Upper lobe of right lung (tissue), 1 donor: ENCODE measurements at places on chromosomes 2 and 18.

- DNase-seq, result no peak
Observed at GRCh38 chr2:164314148-164314547, 307.1 kb downstream of the GRB14 start.

- DNase-seq, result no peak
Observed at GRCh38 chr18:66760559-66760958, 156.7 kb upstream of the CDH19 start.

DNA sequence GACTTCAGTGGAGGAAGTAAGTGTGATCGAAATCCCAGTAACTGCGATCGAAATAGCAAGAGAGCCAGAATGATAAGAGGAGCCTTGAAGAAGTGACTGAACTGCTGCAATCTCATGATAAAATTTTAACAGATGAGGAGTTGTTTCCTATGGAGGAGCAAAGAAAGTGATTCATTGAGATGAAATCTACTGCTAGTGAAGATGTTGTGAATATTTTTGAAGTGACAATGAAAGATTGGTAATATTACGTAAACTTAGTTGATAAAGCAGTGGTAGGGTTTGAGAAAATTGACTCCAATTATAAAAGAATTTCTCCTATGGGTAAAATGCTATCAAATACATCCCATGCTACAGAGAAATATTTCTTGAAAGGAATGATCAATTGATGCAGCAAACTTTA lies 780.6 kb downstream of the MBD2 start:
- no peak for DNase-seq

DNA sequence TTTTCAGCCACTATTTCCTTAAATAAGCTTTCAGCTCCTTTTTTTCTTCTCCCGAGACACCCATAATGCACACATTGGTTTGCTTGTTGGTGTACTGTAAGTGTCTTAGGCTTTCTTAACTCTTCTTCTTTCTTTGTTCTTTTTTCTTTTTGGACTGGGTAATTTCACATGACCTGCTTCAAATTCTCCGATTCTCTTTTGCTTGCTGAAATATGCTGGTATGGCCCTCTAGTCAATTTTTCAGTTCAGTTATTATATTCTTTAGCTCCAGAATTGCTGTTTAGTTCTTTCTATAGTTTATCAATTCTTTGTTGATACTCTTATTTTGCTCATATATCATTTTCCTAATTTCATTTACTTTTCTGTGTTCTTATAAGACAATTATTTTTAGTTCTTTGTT lies 15.3 kb downstream of the FASTKD2 start:
- DNase-seq, result no peak

DNA sequence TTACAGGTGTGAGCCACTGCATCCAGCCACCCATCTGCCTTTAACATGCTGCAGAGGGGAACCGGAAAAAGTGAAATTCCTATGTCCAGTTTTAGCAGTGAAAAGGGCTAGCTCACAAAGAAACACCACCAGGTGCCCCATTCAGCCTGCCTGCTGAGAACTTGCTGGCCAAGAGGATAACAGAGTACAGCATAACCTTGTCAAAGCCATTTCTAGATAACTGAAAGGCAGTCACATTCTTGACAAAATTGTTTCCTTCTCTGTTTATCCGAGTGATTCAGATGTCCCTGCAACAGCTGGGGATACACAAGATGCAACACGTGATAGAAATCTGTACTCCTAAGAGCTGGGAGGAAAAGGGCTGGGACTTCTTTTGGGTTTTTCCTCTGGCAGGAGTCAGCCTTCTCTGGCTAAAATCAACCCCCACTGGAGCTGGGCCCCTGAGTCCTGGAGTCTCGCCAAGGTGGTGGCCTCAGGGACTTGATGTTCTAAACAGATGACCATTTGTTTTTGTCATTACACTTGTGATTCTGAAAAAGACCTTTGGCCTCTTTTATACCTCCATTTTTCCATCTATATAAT lies 505.4 kb downstream of the BCL11A start:
- no peak for DNase-seq

DNA sequence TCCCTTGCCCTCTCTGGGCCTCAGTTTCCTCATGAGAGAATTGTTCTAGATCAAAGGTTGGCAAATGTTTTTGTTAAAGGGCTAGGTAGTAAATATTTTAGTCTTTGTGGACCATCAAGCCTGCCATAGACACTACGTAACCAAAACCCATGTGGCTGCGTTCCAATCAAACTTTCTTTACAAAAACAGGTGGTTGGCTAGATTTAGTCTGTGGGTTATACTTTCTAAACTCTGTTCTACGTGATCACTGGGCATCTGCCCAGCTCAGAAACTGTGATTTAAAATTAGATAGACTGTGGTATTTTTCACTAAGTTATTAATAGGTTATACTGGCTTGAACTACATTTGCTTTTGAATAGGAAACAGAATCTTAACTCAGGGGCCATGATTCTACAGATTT lies 149.8 kb upstream of the DCC start:
- DNase-seq, result no peak

GRCh38 chr18:8299054-8299980 lies 309.9 kb upstream of the RAB12 start:
- no peak for DNase-seq

- DNase-seq, result no peak
Observed at GRCh38 chr2:41920181-41920580, 127.6 kb upstream of the PKDCC start.

GRCh38 chr2:171836146-171836910 lies 57.7 kb downstream of the SLC25A12 start:
- no peak for DNase-seq

DNA sequence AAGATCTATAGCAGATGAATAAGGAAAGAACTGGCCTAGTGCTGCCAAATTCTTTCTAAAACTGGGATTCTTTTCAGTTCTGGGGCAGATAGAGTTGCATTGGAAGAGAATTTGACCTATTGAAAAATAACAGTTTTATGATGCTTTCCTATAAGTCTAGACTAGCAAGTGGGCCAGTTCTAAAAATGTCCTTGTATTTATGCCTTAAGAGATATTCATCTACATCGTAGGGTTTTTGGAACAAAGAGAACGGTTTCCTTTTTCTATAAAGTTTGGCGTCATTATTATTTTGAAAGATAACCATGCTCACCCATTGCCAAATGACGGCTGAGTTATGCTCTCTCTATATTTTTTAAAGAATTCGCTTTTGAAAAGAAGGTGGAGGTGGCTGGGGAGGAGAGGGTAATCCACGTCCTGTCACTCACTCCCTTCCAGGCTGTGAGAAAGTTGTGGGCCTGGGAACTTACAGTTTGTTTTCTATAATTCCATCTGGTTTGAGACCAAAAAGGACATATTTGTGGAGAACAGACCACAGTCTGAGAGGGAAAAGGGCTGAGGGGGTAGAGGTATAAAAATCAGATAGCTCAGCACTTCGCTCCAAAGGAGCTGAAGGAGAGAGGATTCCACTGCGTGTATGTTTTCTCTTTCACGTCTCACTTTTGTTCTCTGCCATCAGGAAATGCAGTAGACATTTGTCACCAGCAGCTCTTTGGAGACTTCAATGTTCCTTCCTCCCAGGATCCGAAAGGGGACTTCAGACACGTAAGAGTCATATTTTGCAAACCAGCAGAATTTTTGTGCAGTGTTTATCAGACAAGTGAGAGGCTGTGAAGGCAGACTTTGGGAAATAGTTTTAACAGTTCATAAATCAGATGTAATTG lies 281.9 kb upstream of the FN1 start:
- no peak for DNase-seq

DNA sequence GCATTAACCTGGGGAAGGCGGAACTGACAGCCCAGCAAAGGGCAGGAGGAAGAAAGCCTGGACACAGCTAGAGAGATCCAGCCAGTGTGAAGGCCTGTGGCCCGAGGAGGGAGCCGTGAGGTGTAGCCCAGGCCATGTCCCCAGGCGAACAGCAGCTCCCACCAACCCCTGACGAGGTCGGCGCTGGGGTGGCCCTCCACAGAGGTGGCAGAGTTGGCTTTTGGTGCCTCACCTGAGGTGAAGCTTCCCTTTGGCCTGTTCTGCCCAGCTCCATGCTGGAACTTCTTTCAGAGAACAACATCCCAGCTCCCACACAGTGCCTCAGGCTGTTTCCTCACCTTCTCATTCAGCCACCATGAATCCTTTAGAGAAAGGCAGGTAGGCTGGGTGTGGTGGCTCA lies 13.3 kb downstream of the TMEM177 start:
- DNase-seq, result no peak

- no peak for DNase-seq
Observed at GRCh38 chr2:54206596-54206995, 49.4 kb downstream of the TSPYL6 start.

DNA sequence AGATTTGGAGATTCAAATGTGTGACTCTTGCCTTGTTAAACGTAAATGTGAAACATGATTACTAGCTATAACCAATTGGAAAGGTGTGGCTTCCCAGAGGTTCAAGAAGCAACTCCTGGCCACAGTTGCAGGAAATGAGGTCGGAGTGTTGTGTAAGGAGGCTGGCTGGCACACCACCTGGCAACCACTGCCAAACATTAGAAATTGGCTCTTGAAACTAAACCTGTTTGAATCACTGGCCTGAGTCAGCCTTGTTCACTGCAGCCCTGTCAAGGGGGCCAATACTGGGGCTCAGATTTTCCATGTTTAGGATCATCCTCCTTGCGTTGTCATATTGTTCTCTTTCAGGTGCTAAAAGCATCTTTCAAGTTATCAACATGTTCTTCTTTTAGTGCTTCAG lies 206.3 kb downstream of the ARL6IP6 start:
- peak; percentile 72 for DNase-seq

- DNase-seq, result no peak
Observed at GRCh38 chr18:48821251-48821590, 129.5 kb downstream of the SMAD7 start.

DNA sequence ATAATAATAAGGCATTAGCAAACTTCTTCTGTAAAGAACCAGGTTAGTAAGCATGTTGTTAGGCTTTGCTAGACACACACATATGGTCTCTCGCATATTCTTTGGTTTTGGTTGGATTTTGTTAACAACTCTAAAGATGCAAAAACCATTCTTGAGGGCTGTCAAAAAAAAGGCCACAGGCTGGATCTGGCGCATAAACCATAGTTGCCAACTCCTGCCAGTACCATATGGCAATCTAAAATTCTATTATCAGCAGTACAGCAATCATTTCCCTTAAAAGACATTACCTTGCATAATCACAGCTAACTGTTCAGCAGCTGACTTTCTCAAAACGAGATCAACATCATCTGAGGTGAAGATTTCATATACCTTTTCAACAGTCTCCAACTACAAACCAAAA lies 63.5 kb downstream of the RTTN start:
- DNase-seq, result no peak

- DNase-seq, result no peak
Observed at GRCh38 chr2:236824836-236825235, 255.2 kb downstream of the ACKR3 start.

DNA sequence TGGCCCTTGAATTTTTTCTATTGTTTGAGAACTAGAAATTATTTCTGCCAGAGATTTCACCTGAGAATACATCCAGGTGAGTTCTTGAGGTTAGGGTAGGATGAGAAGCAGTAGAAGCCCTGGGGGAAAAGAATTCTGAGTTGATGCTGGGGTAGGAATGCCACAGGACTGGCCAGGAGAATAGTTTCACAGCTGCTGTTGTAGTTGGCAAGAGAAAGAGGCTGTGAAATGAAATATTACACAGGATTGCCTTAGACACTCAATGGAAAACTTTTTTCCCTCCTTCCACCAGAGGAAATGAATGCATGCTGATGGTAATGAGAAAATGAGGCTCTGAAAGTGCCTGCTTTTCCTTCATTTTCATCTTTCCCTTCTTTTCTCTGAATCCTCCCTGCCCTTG lies 54.6 kb downstream of the PRKCE start:
- no peak for DNase-seq

- no peak for DNase-seq
Observed at GRCh38 chr2:196234672-196235071, 63.3 kb upstream of the STK17B start.

GRCh38 chr2:161371869-161372268 lies 44.2 kb upstream of the TBR1 start:
- DNase-seq, result no peak

DNA sequence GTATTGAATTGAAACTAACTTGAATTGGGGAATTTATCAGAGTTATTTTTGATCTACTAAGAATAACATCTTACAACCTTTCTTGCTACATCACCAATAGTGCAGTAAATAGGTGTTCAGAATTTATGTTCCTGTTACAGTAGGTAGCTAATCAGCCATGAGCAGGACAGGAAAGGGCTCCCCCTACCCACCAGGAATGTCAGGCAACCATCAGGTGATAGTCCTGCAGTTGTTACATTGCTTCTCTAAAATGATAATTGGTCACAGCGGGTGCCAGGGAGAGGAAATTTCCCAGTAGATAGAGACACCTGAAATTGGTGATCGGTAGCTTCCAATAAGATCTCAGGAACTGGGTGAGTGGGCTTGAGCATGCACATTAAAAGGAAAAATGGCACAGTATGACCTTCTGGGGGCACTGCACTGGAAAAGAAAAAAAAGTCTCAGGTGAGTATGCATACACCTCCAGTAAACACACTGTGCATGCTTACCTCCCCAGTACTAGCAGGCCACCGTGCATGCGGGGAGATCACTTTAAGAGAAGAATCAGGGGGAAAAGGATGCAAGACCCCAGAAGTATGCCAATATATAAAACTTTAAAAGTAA lies 1092.0 kb upstream of the LRRTM1 start:
- DNase-seq, result no peak

GRCh38 chr2:165847001-165847400 lies 53.0 kb upstream of the GALNT3 start:
- no peak for DNase-seq

DNA sequence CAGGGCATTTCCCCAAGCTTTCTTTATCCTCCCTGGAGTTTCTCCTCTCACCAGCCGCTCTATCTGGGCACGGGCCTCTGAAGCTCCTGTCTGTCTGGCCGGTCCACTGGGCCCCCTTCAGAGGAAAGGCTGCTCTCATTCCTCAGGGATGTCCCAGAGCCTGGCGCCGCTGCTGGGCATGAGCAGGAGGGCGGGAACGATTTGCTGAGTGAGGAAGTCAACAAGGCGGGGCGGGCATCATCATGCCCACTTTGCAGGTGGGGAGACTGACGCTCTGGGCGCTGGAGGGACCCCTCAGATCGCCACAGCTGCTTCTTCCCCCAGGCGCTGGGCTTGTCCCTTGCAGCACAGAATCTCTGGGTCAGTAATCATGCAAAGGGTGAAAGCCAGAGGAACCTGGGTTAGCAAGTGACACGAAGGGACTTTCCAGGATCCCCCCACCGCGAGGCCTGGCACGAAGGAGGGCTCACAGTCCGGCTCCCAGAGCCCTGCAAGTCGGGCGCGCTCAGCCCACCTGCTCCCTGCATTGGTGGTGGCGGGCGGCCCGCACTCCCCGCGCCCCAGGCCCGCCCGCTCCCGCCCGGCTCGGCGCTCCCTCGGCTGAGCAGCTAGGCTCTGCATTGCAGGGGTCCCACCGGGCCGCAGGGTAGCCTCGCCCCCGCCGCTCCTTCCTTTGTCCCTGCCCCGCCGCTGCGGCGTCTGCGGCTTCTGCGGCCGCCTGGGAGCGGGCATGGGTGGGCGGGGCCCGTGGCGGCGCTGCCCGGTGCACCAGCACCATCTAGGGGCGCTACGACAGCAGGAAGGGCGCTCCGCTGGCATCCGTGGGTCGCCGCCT lies 157.8 kb downstream of the CYRIA start:
- peak; percentile 73 for DNase-seq

GRCh38 chr2:235378246-235378645 lies 115.6 kb upstream of the AGAP1 start:
- DNase-seq, result no peak

GRCh38 chr2:184031402-184032147 lies 566.8 kb upstream of the ZNF804A start:
- no peak for DNase-seq
